Dermis blood vessel endothelial cell (primary cell): ENCODE measurements at places on chromosomes 1 and 21.

- no peak for DNase-seq
Observed at GRCh38 chr1:192801451-192801850, 7.4 kb upstream of the RGS2 start.

DNA sequence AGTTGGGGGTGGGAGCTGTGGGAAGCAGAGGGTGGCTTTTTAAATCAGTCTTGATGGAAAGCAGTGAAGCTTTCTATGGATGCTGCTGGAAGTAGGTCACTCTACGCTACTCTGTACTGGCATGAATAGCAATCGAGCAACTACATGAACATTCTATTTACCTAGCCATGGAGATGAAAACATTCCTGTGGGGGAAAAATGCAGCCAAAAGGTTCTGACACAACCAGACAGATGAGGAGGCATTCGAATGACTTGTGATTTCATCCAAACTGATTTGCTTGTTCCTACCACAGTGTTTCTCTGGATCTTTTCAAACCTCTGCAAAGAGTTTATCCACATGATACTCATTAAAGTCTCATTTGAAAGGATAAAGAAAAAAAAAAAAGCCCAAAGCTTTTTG, 95.0 kb downstream of the ASTN1 start:
- DNase-seq, result no peak

- DNase-seq, result peak; percentile 66
Observed at GRCh38 chr1:208654241-208654640, 410.1 kb upstream of the PLXNA2 start.

DNA sequence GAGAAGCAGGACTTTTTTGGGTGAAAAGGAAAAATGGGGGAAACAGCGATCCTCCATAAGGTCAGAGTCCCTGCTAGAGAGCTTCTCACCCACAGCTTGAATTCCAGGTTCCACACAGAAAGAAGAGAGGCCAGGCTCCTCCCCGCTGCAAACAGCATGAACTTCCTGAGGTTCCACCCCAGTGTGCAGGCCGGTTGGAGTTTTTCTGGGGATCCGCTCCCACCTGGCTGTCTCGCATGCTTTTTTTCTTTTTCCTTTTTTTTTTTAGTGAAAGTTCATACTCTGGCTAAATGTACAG, 595.1 kb upstream of the ZP4 start:
- DNase-seq, result peak; percentile 10

DNA sequence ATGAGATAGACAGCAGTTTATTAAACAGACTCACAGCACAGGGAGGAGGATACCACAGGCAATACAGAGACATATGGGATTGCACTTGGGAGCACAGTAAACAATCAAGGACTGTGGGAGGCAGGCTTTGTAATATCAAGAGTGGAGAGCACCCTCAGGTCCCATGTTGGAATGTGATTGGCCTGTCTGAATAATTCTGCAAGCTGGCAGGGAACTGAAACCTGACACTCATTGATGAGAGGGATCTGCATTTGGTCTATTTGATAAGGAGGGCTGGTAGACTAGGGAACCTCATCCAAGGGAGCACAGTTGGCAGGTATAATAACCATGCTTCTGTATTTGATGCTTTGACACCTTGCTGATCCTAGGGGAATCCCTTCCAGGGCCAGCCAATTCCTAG, 69.9 kb upstream of the PRMT6 start:
- DNase-seq, result no peak

DNA sequence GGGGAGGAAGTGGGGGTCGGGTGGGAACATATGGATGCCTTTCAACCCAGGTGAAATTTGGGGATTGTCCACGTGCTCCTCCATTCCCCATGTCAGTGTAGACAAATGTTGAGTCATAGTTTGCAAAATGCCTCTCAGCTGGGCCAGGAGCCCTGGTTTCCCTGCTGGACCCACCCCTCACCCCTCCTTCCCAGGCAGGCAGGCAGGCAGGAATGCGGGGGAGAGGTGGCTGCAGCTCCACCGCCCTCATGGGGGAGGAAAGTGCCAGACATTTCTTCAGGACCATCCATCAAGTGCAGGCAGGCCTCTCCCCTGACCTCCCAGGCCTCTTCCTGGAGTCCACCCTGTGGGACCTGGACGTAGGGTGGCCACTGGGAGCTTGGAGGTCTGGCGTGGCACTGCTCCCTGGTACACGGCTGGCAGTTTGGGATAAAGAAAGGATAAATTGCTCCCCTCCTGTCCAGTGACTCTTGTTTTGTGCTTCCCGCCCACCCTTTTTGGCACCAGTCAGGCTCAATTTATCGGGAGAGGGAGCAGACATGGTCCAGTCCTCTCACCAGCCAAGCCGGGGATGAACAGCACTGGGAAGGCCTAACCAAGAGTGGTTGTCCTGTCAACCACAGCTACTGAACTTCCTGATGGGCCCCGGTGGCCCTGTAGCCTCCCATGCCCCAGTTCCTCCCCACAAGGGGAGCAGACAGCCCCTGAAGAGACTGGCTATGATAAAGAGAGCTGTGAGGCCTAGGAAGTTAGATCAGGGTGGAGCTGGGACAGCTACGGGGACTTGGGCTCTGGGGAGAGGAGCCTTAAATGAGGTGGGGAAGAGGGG, 18.9 kb downstream of the NPR1 start:
- peak; percentile 47 for DNase-seq

- no peak for DNase-seq
Observed at GRCh38 chr1:77627978-77628570, 54.4 kb downstream of the ZZZ3 start.

DNA sequence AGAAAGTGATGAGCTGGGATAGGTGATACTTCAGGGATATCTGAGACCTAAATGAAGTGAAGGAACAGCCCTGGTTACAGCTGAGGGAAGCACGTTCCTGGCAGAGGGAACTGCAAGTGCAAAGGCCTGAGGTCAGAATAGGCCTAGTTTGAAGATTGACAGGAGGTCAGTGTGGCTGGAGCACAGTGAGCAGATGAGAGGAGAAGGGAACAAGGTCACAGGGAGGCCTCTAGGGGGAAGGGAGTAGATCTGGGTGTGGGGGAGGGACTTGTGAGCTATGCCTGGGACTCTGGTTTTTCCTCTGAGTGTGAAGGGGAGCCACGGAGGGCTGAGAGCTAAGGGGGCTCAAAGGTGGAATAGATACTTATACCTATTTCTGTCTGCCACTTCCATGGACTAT, 736.4 kb downstream of the MATN1 start:
- no peak for DNase-seq

- no peak for DNase-seq
Observed at GRCh38 chr1:4724695-4725250, 70.4 kb downstream of the AJAP1 start.

- no peak for DNase-seq
Observed at GRCh38 chr1:24966121-24966723, 36.1 kb upstream of the RUNX3 start.

GRCh38 chr1:39802496-39803260, 14.0 kb upstream of the BMP8B start:
- DNase-seq, result no peak

DNA sequence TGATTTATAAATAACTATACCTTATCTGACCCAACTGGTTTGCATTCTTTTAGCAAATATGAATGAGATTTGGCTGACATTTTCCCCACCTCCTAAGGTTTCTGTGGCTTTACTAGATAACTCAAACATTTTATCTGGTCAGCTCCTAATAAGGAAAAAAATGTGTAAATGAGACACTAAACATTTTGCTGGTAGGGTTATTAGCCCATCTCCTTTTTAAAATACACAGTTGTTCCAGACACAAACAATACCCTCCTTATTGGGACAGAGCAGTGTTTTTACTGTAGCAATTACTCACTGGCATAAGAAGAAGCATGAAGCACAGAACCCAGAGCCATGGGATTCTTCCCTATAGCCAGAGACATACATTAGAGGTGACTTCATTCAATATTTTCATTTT, 53.8 kb upstream of the NUF2 start:
- no peak for DNase-seq

GRCh38 chr1:230127105-230128054, 60.3 kb downstream of the GALNT2 start:
- DNase-seq, result no peak

GRCh38 chr1:16402742-16403141, 34.5 kb downstream of the SPATA21 start:
- DNase-seq, result no peak

DNA sequence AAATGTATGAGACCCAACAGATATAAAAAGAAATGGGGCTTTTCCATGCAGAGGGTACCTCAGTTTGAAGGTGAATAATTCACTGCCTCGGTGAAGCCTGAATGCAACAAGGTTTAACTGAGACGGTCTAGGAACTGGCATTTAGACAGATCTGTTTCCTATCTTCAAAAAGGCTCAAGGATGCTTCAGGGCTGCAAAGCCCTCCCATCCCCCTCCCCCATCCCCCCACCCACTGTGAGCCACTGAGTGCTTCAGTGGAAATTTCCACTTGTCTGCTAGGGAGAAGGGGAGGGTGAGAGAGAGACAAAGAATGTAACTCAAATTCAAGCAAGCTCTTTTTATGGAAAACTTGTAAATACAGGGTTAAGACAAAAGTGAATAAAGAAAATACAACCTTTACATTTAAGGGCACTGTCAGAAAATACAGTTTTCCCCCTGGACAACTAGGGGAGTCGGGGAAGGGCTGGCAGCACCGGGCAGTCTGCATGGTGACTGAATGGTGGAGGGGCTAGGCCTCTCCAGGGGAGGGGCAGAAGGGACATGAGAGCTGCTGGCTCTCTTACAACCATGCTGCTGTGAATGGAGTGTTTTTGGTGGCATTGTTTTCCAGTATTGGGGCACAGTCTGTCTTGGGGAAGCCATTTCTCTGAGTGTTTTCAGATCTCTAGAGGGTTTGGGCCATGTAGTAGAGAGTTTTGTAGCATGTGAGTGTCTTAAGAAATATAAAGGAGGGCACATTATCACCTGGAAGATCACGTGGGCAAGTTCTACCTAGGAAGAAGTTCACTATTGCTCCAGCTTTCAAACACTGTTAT, 56.7 kb downstream of the MRPS6 start:
- no peak for DNase-seq

- no peak for DNase-seq
Observed at GRCh38 chr1:230123280-230124185, 56.5 kb downstream of the GALNT2 start.

DNA sequence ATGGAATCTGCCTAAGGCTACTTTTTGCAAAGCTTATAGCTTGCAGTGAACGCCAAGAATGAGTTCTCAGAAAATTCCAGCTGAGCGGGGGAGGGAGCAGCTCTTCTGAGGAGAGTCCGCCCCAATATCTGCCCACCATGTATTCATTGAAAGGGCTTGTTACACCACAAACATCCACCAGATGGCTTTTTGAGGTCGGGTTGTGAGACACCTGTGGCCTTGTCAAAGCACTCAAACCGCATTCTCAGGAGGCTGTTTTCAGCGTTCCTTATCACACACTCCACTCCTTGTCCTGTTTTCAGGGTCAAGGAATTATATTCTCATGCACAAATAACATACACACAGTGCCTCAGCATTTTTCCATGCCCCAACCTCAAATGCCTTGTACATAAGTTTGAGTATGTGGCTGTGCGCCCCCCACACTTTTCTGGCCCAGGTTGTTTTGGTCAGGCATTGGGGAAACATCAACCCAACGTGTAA, 3.9 kb upstream of the C4BPB start:
- peak; percentile 78 for DNase-seq

- DNase-seq, result no peak
Observed at GRCh38 chr1:53165408-53165961, 23.0 kb upstream of the SLC1A7 start.

DNA sequence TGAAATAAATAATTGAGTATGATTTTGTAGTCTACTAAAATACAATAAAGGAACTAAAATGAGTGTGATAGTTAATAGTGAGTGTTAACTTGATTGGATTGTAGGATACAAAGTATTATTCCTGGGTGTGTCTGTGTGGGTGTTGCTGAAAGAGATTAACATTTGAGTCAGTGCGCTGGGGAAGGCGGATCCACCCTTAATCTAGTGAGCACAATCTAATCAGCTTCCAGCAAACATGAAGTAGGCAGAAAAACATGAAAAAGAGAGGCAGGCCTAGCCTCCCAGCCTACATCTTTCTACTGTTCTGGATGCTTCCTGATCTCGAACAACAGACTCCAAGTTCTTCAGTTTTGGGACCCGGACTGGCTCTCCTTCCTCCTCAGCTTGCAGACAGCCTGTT, 1716.6 kb downstream of the MRPL39 start:
- DNase-seq, result no peak

DNA sequence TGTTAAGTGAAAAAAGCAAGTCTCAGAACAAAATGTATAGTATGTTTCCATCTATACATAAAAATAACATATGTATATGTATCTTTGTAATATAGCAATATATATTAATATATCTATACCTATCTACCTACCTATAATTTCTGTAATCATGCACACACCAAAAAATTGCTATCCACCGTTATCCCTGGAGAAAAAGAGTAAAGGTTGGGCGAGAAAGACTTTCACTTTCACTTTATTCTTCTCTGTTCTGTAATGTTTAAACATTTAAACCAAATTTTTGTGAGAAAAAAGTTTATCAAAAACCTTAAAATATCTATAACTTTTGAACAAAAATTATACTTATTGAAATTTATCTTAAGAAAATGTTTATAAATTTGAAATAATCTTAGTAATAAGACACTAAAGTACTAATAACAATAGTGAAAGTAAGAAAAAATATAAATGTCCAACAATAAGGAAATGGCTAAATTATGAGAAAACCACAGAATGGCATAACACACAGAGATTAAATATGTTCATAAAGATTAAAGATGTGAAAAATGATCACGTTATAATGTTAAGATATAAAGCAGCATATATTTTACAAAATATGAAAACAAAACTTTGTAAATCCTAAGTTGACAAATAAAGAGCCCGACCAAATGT, 74.0 kb upstream of the LRRC53 start:
- no peak for DNase-seq

DNA sequence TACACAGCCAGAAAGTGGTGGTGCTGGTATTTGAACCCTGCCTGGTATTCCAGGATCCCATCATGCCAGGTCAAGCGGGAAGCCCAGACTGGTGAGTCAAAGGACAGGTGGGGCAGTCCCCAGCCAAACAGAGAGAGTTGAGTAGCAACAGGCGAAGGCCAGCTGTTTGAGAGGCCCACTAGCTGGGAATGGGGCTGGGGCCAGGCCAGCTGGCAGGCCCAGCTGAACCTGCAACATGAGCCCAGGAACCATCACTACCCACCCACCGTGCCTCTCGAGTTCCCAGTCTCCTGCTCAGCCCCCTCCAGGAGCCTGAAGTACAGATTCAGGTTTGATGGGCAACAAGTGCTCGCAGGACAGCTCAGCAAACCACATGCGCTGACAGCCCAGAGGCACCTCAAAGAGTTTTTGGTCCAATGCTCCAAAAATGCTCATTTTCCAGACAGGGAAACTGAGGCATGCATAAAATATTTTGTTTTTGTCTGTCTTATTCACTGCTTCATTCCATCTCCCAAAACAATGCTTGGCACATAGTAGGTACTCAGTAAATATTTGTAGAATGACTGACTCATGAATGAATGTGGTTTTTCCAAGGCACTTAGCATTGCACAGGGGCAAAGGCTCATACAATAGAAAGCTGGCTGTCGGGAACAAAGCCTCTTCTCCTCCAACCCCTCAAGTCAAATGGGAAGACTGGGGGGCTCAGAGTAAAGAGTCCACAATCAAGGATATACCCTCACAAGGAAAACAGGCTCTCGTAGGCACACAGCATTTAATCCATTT, 42.5 kb upstream of the CLIC4 start:
- no peak for DNase-seq
